ENCODE measurements at places on chromosomes 1 and 21. TPM values are rescaled to one million over a fixed set of nuclear protein-coding genes. Genes with fewer than 3 reads are reported as not detected.

DNA sequence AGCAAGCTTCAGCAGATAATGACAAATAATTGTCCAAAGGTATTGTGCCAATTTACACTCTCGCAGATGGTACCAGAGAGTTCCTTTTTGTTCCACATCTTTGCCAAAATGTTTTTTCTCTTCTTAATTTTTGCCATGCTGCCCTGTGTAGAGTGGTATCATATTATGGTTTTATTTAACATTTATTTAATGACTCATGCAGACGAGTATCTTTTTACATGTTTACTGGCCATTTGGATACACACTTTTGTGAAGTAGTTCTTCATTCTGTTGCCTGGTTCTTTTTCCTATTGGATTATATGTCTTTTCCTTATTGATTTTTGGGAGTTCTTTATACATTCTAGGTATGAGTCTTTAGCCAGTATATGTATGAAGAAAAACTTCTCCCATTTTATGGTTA lies 151.1 kb downstream of the PCNX2 start:
- DNase-seq: no peak

- no peak for DNase-seq
Measured at GRCh38 chr1:18805150-18805879, 54.1 kb downstream of the TAS1R2 start.

Gene AQP10
- not detected for total RNA-seq

Gene F5
- total RNA-seq: not detected
